Activated T-helper 1 cell treated with anti-CD3 and anti-CD28 coated beads, Interleukin-2, amount 50 U/mL, for 16 hours (primary cell): ENCODE measurements at places on chromosomes 1 and 21.

GRCh38 chr1:235326719-235327558 is 1.0 kb downstream of the ARID4B start:
- DNase-seq, result peak; percentile 32

GRCh38 chr1:17603091-17603841 is 63.8 kb downstream of the ARHGEF10L start:
- DNase-seq, result no peak

DNA sequence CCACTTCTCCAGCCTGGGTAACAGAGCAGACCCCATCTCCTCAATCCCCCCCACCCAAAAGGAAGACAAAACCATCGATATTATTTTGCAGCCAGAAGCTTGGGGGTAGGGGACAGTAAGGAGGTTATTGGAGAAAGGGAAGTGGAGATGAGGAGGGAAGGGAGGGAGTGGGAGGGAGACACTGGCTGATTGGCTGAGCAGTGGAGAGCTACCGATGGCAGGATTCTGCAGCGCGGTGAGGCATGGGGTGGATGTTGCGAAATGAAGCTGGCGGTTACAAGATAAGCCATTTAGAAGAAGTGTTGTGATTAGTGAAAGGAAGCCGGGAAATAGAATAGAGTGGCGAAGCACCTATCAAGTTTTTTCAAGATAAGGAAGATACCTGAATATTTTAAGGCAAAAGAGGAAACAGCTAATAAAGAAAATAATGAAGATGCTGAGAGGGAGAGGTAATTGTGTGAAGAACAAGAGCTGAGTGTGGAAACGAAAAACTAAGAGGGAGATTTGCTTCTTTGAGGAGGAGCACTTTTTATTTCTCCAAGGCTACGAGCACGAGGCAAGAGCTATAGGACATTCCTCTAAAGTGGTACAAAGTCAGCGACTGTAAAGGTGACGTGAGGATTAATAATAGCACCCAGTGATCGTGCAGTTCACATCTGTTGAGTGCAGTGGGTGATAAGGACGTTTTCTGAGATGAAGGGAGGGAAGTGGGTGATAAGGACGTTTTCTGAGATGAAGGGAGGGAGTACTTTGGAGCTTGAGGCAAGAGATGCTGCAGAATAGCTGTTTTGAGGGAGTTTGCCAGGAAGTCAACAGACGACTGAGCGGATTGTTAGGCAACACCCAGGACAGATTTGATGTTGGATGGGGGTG is 103.2 kb upstream of the KIF26B start:
- DNase-seq, result no peak

DNA sequence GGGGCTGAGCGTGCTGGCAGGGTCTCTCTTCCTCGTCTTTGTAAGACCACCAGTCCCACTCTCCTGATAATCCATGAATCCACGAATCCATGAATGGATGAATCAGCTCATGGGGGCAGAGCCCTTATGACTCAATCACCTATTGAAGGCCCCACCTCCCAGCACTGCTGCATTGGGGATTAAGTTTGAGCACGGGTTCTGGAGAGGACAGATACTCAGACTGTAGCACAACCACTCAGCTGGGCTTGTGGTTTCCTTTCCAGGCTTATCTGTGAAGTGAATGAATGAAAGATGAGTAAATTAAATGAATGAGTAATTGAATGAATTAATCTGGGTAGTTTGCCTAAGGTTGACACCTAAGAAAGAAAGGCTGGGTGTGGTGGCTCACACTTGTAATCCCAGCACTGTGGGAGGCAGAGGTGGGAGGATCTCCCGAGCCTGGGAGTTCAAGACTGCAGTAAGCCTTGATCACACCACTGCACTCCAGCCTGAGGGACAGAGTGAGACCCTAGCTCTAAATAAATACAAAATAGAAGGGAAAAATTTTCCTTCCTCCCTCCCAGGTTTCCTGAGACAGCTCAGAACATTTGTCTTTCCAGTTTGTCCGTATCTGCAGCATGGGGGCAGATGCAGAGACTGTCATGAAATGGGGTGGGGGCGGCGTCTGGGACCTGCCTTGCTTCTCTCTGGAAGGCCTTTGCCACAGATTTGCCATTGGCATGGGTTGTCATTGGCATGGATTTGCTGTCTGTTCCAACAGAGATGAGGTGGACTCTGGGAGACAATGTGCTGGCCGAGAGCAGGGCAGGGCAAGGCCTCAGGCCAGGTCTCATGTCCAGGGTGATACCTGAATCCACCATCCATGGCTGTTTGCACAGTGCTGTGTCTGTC is 187.7 kb upstream of the C1orf174 start:
- DNase-seq, result no peak
